ENCODE measurements at places on chromosomes 12 and 14.
A peak's percentile ranks its signal among the peaks of the same experiment; 100 is the strongest.

- DNase-seq = no peak
Measured at GRCh38 chr14:58258156-58258555, 13.5 kb downstream of the PSMA3 start.

GRCh38 chr14:78202976-78203375, 32.8 kb downstream of the NRXN3 start:
- no peak for DNase-seq

DNA sequence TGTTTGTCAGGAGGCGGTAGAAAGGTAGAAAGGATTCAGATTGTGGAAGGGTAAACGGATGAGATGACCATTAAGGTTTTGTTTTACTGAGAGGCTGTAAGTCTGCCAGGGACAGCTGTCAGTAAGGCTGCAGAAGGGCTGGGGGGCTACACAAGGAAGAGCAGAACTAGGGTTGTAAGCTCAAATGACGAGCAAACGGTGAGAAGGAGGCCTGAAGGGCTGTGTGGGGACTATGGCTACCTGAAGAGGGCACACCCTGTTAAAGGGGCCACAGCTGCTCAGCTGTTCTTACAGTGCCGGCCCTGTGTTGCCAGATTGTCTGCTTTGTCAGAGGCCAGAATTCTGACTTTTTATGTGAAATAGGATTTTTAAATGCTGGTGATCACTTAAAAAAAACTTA, 19.1 kb downstream of the VASH1 start:
- no peak for DNase-seq

DNA sequence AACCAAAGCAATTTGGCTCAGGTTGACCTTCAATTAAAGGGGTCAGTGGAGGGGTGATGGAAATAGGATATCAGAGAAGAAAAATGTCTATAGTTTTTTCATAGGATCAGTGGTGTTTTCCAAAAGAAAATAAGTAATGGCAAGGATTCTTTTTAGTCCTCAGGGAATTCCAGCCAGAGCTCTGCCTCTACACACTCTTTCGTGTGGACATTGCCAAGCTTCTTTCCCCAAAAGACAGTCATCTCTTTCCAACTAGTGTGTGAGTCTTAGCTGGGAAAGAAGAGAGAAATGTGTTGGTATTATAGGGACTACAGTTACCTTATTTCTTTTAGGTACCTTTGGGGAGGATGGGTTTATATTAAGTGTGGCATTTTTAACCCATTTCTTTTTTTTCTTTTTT, 46.5 kb downstream of the RBMS2 start:
- no peak for DNase-seq

DNA sequence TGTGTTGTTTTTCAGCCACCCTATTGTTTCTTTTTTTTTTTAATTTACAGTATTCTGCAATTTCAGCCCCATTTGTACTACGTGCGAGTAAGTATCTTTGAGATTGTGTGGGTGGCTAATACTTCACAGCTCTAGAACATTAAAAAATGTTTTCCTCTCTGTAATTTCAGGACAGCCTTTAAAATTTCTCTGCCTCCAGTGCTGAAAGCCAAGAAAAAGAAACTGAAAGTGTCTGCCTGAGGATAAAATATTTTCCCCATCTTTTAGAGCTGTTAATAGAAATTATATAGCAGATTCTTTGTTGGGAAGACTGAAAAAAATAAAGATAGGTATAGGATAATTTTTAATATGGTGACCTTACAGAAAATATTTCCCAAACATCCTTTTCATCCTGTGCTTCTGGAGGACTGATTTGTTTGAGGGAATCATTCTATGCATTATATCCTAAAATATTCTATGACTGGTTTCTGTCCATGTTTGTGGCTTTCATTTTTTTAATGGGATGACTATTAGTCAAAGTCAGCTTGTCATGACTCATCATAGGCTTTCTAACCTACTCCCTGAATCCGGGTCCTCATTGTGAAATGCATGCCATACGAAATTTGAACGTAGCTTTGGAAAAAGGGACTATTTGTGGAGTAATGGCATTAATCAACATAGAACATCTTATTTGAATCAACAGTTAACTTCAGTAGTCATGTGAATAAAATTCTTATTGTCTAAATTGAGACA, 10.8 kb upstream of the TCTN2 start:
- peak; percentile 51 for DNase-seq

GRCh38 chr12:30525171-30525570, 170.5 kb downstream of the IPO8 start:
- no peak for DNase-seq

DNA sequence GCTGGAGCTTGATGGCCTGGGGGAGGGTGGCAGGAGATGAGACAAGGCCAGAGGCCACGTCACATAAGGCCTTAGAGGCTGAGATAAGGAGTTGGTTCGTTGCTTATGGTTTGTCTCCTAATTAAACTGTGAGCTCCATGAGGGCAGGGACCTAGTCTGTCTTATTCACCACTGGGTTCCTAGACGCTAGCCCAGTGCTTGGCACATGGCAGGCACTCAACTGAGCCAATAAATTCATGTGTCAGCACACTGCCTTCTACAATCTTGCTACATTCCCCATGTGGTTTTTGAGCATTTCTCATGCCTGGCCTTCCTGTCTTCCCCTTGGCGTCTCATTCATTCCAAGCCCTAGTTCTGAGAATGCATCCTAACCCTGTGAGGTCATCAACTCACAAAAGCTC, 92.5 kb upstream of the MED13L start:
- DNase-seq = peak; percentile 41

All from RCC 7860 (cell line).